Hematopoietic multipotent progenitor cell treated with erythropoietin and hydrocortisone succinate and interleukin-3 and kit ligand, for 6 days (in vitro differentiated cells): ENCODE measurements at places on chromosomes 13 and 19.
A peak's percentile ranks its signal among the peaks of the same experiment; 100 is the strongest.

GRCh38 chr13:35791184-35791851 is 314.8 kb upstream of the MAB21L1 start:
- DNase-seq: no peak

GRCh38 chr13:46165485-46166223 is 16.3 kb downstream of the LCP1 start:
- no peak for DNase-seq

- DNase-seq: peak; percentile 94
Observed at GRCh38 chr19:45882652-45883585, 3.0 kb downstream of the IRF2BP1 start.

DNA sequence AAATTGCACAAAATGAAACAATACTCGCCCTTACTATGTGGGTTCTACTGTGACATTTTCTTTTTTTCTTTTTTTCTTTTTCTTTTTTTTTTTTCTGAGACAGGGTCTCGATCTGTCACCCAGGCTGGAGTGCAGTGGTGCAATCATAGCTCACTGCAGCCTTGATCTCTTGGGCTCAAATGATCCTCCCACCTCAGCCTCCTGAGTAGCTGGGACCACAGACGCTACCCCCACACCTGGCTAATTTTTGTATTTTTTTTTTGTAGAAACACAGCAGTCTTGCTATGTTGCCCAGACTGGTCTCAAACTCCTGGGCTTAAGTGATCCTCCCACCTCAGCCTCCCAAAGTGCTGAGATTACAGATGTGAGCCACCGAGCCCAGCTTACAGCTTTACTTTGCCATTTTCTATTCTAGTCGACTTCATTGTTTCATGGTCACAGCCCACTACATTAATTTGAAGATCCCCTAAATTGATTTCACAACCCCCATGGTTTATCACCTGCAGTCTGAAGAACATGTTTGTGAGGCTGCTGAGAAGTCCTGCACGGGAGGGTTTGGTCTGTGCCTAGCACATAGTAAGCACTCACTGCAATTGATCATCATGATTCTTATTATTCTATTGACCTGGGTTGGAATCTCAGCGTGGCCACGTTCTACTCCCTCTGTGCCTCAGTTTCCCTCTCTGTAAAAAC is 3.8 kb downstream of the BCL3 start:
- no peak for DNase-seq

DNA sequence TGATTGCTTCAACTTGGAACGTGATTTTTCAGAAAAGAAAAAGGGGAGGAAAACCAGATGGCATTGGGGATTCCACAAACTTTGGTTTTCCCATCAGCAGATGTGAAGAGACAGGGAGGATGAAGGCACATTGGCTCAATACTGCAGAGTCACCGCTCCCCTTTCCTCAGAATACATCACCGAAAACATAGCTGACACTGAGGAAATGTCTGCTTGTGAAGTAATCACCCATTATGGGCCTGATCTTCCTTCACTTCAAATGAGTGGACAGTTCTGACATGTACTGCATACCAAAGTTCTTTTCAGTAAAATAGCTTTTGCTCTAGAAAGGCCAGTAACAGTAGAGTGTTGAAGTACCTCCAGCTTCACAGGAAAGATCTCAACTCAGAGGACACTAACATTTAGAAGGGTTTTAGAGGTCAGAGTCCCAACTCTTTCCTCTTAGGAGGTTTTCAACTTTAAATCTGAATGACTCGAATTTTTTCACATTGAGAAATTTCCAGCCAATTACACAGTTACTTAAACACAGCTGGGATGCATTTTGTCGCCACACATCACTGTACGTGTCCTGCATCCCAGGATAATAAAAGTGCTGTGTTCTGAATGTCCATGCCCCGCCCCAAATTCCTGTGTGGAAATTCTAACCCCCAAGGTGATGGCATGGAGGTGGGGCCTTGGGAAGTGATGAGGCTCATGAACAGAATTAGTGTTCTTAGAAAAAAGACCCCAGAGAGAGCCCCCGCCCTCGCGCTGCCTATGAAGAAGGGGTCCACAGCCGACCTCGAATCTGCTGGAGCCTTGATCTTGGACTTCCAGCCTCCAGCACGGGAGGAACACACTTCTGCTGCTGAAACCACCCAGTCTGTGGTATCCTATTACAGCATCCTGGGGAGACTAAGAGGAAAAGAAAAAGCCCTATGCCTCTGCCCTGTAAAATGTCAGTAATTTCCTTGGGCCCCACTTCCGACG is 77.7 kb downstream of the COL4A1 start:
- no peak for DNase-seq

DNA sequence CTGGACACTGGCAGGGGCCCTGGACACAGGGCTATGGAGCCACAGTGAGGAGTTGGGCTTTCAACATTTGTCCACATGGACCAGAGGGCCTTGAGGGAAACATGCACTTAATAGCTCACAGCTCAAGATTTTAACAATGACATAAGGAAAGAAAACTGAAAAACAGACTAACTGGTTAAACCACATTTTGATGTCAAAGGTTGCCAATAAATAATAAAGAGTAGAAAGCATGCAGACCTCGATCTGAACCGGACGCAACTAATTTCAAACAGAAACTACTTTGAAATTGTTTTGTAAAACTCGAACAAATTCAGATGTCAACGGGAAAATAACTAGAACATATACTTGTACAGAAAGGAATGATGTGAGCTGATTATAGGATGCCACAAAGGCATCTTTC is 15.5 kb upstream of the ZNF888 start:
- no peak for DNase-seq

- DNase-seq: no peak
Observed at GRCh38 chr19:16435238-16435917, 36.4 kb downstream of the EPS15L1 start.

GRCh38 chr13:104296286-104296685 is 1230.1 kb upstream of the SLC10A2 start:
- DNase-seq: no peak

DNA sequence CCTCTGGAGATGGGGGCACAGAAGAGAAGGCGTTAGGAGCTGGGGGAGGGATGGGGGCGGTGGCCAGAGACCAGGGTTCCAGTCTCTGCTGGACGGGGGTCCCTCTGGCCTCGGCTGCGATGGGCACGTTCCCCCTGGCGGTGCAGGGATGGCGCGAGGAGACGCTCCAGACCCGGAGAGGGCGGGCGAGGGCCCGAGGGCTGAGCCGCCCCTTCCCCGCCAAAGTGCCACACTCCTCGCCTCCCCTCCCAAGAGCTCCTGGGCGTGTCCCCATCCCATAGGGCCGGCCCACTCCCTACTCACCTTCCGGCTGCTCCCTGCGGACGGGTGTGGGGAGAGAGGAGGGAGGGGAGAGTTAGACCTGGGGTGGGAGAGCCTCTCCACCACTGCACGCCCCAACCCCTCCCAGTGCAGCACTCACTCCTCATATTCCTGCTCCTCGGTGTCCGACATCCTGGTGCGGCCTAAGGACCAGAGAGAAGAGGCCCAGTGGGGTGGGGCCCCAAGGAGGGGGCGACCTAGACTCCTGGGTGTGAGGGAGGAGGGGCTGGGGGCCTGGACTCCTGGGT is 2.2 kb downstream of the TNNT1 start:
- no peak for DNase-seq

DNA sequence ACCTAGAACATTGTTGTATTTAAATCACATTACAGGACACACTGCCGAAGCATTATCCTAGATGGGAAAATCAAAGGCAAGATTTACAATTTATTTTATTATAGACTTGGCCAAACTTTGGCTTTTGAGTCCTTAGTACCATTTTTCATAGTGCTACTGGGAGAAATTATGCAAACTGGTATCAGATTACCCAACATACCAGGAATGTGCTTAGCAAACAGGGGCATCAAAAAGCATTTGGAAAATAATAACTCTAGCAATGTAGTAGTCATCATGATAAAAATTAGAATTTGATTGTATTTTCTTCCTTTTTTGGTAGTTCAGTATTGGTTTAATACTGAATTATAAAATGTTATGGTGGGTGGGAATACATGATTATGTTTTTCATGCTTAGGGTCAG is 34.0 kb downstream of the GPC6 start:
- DNase-seq: no peak

- DNase-seq: no peak
Observed at GRCh38 chr19:501646-502045, 5.4 kb downstream of the MADCAM1 start.

- no peak for DNase-seq
Observed at GRCh38 chr19:19362075-19362474, 41.4 kb downstream of the MAU2 start.

DNA sequence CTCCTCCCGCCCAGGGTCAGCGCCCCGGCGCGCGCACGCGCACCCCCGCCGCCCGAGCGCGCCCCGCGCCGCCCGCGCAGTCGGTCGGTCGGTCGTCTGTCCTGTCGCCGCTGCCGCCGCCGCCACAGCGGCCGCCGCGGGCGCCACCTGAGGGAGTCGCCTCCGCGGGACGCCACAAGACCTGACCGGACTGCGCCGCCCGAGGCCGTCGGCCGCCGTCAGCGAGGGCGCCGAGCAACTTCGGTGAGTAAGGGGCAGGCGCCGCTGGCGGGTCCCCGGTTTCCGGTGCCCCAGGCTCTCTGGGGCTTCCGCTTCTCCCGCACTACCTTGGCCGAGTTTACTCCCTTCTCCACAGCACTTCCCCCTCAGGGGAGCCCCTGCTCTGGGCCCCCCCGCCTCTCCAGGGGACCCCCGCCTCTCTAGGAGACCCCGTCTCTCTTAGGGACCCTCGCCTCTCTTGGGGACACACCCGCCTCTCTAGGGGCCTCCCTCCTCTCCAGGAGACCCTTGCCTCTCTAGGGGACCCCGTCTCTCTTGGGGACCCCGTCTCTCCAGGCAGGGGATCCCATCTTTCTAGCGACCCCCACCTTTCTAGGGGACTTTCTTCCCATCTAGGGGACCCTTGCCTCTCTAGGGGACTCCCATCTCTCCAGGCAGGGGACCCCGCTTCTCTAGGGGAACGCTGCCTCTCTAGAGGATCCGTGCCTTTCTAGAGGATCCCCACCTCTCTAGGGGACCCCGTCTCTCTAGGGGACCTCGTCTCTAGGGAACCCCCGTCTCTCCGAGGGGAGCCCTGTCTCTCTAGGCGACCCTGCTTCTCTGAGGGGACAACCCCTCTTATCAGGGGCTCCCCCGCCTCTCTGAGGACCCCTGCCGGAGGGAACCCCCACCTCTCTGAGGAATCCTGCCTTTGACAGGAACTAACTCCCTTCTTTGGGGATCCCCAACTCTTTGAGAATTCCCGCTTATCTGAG is 19.3 kb upstream of the GATAD2A start:
- peak; percentile 60 for DNase-seq

DNA sequence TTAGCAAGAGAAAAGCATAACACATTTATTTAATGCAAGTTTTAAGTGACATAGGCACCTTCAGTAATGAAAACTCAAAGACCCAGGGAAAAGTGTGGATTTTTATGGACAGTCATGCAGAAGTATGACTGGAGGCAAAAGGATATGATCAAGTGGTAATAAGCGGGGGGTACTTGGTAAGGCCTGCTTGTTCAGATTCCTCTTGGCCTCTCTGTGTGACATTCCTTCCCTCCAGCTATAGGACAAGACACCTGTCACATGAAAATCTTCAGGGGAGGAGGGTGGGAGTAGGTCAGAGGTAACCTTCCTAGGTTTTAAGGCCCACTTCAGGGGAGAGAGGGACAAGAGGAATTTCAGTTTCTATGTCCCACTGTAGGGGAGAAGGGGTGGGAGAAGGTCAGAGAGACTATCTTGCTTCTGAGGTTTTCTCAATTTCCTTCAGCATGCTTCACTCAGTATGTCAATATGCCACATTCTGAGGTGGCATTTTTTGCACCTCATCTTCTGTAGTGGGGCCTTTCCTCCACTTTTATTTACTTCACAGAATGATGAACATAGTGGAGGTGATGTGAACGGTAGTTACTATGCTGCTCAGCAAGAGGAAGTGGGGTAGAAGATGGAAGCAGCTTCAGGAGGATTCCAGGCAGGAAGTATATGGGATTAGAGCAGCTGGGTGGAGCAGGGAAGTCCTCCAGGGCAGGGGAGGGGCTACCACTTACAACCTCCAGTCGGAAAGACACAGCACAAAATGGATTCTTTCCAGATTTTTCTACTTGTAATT is 73.2 kb upstream of the RFC3 start:
- no peak for DNase-seq

DNA sequence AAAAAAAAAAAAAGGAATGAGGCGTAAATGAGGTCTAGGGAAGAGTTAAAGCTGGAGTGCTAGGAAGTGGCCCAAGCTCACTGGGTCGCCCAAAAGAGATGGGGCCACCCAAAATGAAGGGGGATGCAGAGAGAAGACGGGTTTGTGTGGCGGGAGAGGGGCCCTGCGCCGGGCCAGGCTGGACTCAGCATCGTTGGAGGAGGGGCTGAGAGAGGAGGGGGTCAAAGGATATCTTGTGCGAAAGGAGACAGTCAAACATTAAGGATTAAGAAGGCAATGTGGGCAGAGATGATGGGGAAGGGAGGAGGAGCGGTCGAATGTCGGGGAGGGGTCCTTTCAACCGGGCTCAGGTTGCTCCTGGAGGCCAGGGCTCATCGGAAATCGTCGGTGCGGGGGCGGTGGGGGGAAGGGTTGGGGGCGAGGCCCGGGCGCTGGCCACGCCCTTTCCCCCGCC is 825 bp upstream of the CARM1 start:
- no peak for DNase-seq

- no peak for DNase-seq
Observed at GRCh38 chr13:46647512-46648065, 94.6 kb downstream of the LRCH1 start.

DNA sequence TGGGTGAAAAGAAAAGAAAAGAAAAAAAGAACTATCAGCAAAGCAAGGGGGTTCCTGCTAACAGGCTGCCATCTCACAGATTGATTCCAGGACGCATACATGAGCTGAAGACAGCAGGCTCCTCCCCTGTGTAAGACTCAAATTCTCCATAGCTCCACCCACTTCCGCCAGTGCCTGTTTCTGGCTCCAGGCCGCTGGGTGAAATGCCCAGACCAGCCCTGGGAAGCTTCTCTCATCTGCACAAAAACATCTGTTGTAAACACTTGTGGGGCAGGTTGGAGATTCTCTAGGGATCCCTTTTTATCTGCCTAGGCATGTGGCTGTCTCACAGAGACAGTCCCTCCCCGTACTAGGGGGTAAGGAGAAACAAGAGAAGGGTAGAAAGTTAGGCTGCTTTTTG is 1054.4 kb upstream of the SPRY2 start:
- DNase-seq: no peak

- DNase-seq: peak; percentile 5
Observed at GRCh38 chr19:32067685-32068084, 277.7 kb upstream of the ZNF507 start.

- DNase-seq: no peak
Observed at GRCh38 chr13:93714171-93714570, 487.6 kb downstream of the GPC6 start.

DNA sequence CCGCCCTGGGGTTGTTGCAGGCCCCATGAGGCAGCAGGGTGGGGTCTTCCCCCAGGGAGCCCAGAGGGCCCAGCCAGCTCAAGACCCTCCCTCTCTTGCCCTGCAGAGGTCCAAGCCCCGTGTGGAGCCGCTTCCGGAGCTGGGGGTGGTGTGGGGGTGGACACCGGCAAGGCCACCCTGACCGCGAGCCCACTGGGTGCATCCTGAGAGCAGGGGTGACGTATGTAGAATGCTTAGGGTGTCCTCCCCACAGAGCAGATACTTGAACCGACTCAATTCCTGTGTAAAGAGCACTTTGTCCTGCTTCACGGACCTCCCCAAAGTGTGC is 14.8 kb downstream of the UBXN6 start:
- DNase-seq: no peak

GRCh38 chr13:34863360-34864135 is 78.5 kb upstream of the NBEA start:
- no peak for DNase-seq

GRCh38 chr19:48496959-48497727 is 14.5 kb downstream of the LMTK3 start:
- no peak for DNase-seq
